ENCODE measurements at places on chromosomes 7 and 10.

DNA sequence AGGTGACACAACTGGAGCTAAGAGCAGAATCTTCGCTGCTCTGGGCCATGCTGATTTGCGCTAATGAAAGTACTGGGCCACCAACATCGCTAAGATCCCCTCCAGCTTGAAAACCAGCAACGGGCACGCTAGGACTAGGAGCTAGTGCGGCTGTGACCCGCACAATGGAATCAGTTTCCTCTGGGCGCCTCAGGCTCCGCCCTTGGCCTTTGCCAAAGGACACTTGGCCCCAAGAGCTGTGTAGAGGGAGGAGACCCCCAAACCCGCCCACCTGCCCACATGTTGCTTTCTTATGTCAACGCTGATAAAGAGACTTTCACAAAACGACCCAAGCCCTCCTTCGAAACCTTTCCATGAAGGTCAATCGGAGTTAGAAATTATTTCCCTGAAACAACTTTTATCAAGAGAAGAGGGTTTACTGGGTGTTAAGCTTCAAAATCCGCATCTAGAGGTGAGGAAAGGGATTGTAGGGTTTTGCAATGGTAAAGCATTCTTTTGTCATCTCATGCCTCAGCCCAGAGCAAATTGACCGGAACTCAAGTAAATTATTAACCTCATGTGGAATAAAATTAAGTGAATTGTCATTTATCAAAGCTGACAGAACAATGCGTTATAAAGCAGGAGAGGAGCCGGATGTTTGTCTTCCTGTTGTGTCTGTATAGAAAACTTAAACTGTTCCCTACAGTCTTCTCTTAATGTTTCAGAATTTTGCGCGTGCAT lies 9.4 kb downstream of the ABCB5 start:
- no peak for DNase-seq

GRCh38 chr10:26048756-26049155 lies 114.7 kb downstream of the MYO3A start:
- DNase-seq: no peak

DNA sequence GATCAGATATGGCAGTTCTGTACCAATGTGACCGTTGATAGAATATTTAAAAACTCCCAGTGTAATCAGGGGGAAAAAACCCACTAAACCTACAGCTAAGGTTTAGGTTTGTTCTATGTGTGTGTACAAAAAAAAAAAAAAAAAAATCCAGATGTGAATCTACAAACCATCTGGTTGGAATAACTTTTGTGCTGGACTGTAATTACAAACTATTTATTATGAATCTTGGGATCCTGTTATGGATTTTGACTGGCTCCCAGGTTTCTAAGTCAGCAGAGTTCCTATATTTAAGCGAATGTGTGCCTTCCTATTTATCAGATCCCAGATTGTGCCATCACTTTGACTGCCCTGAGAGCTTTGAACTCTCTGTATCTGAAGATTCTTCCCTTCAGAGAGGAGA lies 29.1 kb downstream of the BMPER start:
- DNase-seq: no peak

- DNase-seq: no peak
Observed at GRCh38 chr10:80462299-80462980, 8.3 kb downstream of the TSPAN14 start.

DNA sequence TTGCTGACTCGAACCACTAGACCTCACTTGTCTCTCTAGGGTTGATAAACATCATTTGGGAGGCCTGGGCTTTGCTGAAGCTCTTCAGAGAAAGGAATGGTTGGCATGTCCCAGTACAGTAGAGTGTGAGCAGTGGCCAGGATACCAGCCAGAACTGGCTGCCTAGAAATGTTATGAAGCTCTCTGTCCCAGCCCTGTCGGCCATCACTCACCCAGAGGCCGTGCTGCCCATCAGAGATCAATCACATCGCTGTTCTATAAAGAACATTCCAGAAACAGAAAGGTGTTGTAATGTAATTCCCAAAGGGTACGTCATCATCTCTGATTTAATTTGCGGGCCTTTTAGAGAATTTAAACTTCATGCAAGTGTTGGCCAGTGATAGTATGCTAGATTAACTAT lies 111.5 kb downstream of the PRPF18 start:
- DNase-seq: no peak

GRCh38 chr10:65355141-65355680 lies 1570.6 kb upstream of the LRRTM3 start:
- no peak for DNase-seq

Measured in mucosa of descending colon (tissue), 3 donors.